ENCODE measurements at places on chromosomes 11 and 22.

- DNase-seq, result no peak
Observed at GRCh38 chr22:19687561-19688300, 26.6 kb upstream of the SEPTIN5 start.

- DNase-seq, result peak; percentile 5
Observed at GRCh38 chr11:83865636-83866461, 579.7 kb upstream of the CCDC90B start.

GRCh38 chr11:70018816-70019215 is 59.3 kb upstream of the ANO1 start:
- DNase-seq, result no peak

DNA sequence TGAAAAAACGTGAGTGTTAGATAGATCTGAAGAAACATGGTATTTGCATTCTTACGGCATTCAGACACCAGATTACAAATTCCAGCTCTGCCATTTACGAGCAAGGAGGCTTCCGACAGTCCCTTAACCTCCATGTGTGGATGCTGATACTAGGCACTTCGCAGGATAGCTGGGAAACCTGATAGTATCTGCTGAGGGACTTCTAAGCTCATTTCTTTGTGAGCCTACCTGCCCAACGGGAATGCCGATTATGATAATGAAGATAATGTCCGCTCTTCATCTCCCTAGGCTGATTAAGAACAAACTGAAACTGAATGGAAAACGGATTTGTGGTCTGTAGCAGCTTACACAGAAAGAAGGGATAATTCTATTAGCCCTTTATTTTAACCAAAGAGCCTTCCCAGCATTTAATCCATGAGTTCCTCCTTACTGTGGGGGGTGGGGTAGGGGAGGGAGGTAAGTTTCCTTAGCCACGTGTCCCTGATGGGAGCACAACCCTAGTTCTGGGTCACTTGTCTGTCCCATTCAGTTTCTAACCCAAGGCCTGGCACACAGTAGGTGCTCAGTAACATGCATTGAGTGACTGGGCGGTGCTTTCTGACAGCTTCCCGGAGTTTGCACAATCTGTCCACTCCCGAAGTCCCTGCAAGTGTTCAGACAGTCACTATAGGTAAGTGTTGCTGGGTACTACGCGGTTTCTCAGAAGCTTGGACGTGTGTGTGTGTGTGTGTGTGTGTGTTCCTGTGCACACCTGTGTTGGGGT is 39.2 kb downstream of the CD6 start:
- DNase-seq, result no peak
